ENCODE measurements at places on chromosomes 11 and 22.
A peak's percentile ranks its signal among the peaks of the same experiment; 100 is the strongest.

DNA sequence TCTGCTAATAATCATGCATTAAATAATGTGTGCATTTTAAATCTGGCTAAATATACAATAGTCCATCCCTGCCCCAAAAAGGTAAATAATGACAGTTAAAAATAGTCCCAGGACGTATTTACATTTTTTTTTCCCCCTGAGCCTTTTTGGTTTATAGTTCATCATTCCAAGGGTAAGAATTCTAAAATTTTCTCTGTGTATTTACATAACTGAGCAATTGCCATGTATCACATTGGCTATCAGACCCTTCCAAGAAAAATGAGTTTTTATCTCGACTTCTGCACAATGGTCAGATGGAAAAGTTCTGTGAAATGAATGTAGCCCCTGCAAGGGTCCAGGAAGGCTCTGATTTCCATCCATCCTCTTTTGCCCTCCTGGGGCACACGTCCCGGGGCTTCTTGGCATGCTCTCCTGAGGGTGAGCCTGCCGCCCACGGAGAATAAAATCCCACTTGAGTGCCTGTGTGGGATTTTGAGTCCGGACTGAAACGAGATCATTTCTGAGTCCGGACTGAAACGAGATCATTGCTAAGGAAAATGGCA, 94.1 kb upstream of the ANO1 start:
- DNase-seq, result no peak

GRCh38 chr11:74948546-74948897, 369 bp downstream of the XRRA1 start:
- DNase-seq, result no peak

DNA sequence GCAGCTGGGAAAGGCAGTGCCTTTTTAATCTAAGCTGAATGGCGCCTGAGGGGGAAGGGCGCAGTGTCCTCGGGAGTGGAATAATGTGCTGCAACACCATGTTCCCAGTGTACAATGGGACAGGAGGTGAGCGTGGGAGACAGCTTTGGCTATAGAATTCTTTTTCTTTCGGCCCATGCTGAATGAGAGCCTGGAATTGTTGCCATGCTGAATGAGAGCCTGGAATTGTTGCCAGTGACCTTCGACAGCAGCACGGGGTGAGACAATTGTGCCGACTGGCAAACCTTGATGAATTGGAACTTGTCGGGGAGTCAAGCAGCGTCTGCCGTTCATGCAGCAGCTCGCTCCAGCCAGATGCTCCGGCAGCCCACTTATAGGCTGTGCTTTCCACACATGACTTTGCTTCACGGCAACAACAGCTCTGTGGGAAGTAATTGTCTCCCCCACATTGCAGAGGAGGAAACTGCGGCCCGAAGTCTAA, 141.4 kb upstream of the E2F8 start:
- DNase-seq, result no peak

DNA sequence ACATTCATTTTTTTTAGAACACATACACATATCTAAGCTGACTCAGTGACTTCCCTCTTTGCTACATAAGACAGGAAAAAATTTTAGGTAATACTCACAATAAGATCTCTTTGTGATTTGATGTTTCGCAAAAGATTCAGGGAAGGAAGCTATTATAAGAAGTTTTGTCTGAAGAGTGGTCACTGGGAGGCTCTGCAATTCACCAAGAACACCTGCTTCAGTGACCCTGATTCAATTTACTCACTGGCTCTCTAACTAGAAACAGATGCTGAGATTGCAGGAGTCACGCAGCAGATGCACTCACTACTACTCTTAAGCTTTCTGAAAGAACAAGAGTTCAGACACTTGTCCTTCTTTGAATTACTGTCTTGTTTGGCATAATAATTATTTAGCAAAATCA, 193.6 kb upstream of the DDI1 start:
- DNase-seq, result no peak

- no peak for DNase-seq
These were observed 897.7 kb downstream of the KCNA4 start for GRCh38 chr11:29119116-29119515.

DNA sequence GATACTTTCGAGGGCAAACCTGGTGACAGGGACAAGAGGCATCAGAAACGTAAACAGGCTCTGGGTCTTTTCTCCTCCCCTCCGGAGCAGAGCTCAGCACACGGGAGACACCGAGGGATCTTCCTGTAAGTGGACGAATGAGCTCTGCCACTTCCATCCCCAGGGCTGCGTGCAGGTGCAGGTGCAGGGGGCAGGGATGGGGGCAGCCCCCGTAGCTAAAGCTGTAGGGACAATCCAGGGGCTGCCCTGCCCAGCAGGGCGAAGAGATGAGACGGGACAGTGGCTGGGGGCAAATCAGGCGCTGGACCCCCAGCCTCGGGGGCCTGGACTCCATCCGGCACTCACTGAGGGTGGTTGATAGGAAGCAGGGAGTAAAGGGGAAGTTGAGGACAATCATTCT, 505.4 kb downstream of the BRD1 start:
- DNase-seq, result no peak

DNA sequence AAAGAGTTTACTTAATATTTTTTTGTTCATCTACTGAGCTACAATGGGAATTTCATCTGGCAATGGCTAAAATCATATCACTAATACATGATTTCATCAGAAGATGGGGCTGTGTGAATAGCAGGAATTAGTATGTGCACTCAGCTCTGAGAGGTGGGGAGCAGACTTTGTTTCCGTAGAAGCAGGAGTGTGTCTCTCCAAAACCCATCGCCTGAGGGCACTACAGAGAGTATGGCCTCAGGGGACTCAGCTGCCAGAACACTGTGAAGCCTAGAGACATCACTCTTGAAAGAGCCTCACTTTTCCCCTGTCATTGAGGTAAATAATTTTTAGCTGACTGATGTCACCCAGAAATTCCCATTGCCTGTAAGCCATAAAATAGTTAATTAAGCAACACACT, 261.4 kb upstream of the ISX start:
- DNase-seq, result no peak

GRCh38 chr11:111307472-111308108, 9.2 kb downstream of the POU2AF3 start:
- DNase-seq, result no peak

DNA sequence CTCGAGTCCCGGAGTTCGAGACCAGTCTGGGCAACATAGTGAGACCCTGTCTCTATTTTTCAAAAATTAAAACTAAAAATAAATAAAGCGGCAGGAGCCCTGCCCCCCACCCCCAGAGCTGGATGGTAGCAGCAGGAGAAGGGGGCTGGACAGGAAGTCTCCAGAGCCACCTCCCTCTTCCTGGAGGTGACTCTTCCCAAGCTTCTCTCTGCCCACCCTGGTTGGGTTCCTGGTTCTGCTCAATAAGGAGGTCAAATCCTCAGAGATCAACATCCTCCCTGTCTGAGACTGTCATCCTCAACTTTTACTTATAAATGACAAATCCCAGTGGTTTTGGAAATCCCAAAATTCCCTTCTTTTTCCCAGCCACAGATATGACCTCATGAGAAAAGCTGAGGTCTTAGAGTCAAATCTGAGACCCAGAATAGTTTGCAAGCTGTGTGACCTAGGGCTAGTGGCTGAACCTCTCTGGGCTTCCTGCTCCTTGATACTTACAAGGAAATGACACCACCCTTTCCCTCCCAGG, 987 bp downstream of the C1QTNF6 start:
- no peak for DNase-seq

GRCh38 chr11:131888230-131888855, 517.9 kb downstream of the NTM start:
- no peak for DNase-seq

DNA sequence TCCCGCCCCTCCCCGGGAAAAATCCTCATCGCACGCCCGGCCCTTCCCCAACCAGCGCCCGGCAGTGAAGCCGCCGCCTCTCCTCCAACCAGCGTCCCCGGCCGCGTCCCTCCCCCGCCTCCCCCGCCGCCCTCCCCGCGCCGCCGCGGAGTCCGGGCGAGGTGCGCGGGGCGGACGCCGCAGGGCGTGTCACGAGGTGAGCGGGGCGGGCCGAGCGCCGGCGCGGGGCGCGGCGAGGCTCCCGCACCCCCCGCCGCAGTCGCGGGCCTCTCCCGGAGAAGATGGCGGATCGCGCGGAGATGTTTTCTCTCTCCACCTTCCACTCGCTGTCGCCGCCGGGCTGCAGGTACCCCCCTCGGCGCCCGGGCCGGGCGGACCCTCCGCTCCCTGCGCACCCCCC, at the start of gene MAPK8IP2:
TSS of gene MAPK8IP2 (plus strand) at position 256 of the 400 bp plus-strand sequence. CDS start at position 282, 26 bp downstream.
- DNase-seq, result no peak

DNA sequence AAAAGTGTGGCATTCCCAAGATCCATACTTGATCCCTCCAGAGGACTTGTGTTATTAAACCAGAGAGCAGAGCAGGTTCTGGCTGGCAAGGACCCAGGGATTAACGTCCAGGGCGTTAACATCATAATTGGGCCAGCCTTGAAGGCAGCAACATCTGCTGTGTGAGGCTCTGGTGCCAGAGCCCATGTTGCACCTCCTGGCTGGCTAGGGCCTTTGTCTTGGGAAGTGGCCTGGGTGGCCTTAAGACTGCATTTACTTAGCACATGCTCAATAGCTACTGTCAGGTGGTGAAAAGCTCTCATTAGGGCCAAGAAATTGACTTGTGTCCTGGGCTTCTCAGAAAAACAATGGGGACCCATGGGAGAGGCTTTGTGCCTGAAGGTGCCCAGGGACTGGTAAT, 66.6 kb downstream of the CACNG2 start:
- no peak for DNase-seq

DNA sequence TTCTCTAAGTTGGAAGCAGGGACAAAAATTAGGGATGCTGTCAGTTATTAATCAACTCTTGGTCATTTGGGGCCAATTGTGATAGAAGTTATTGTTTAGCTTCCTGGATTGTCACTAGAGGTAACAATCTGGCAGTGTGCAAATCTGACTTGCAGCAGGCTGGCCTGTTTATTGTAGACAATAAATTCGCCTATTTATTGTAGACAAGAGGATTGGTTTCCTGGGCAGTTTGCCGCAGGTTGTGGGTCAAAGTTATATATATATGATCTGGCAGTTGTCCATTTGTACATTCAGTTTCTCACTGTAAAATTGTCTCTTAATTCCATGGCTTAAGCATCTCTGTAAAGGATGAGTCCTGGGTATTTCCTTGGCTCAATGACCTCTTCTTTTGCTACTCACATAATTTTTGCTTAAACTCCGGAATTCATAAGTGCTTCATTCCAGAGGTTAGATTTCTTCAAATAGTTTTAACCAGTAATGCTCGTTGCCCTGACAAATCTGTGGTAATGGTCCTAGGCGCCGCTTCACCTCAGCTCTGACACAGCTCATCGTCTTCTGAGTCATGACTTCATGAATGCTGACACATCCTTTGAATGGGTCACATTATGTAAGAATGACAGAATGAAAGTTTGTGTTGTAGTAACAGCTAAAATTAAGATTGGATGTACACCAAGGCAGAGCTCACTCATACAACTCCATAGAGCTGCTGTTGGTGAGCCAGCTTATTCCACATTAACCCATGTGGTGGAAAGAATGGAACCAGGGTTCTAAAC, 7.8 kb upstream of the MMP3 start:
- no peak for DNase-seq

- no peak for DNase-seq
These were observed 2.5 kb upstream of the POLD4 start for GRCh38 chr11:67355794-67356386.

- DNase-seq, result no peak
These were observed 15.0 kb downstream of the NAP1L4 start for GRCh38 chr11:2977113-2977512.

- DNase-seq, result no peak
These were observed 5.7 kb downstream of the PANX2 start for GRCh38 chr22:50175921-50176849.

- DNase-seq, result no peak
These were observed 3.7 kb downstream of the PHRF1 start for GRCh38 chr11:579830-580601.

GRCh38 chr11:62647609-62648005, 1.2 kb upstream of the GANAB start:
- no peak for DNase-seq

DNA sequence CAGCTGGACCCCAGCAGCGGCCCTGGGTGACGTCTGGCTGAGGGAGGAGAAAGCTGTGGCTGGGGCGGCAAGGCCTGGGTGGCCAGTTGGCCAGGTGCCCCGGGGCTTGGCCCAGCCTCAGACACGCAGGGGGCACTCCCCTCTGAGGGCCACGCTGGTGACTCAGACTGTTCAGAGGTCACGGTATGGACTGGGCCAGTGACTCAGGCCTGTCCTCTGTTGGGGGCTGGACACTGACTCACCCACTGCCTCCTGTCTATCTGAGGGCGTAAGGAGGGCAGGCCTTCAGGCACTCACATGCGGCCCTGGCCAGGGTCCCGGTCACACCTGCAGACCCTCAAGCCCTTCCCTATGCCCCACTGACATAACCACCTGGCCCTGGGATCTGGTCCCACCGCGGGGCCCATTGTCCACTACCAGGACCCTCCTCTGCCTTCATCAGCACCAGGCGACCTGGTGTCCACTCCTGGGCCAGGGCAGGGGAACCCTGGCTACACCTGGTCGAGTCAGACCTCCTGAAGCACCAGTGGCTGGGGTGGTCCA, 3.7 kb upstream of the MUC5AC start:
- DNase-seq, result no peak

GRCh38 chr22:22687638-22688500, 43.5 kb downstream of the GGTLC2 start:
- peak; percentile 66 for DNase-seq

GRCh38 chr11:6623391-6624363, 4.5 kb upstream of the TPP1 start:
- no peak for DNase-seq

GRCh38 chr22:37560608-37561211, 430 bp downstream of the CDC42EP1 start:
- DNase-seq, result no peak

GRCh38 chr11:117641008-117641915, 155.8 kb downstream of the DSCAML1 start:
- no peak for DNase-seq

- DNase-seq, result no peak
These were observed 57.6 kb downstream of the MYH9 start for GRCh38 chr22:36330127-36330526.

- no peak for DNase-seq
These were observed 34.1 kb upstream of the OR8B8 start for GRCh38 chr11:124479561-124479960.

DNA sequence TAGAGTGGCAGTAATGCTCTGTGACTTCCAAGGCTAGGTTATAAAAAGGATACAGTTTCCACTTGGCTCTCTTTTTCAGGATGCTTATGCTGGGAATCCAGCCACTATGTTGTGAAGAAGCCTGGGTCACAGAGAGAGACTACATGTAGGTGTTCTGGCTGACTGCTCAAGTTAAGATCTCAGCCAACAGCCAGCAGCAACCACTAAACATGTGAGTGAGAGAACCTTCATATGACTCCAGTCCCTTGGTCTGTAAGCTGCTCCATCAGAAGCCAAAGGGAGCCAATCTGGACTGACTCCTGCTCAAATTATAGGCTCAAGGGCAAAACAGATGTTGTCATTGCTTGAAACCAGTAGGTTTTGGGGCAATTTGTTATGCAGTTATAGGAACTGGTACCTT, 162.7 kb downstream of the MAML2 start:
- no peak for DNase-seq

Measured in DND-41 (cell line).